ENCODE measurements at places on chromosomes 7 and 10. TPM values are rescaled to one million over a fixed set of nuclear protein-coding genes. Genes with fewer than 3 reads are reported as not detected.

DNA sequence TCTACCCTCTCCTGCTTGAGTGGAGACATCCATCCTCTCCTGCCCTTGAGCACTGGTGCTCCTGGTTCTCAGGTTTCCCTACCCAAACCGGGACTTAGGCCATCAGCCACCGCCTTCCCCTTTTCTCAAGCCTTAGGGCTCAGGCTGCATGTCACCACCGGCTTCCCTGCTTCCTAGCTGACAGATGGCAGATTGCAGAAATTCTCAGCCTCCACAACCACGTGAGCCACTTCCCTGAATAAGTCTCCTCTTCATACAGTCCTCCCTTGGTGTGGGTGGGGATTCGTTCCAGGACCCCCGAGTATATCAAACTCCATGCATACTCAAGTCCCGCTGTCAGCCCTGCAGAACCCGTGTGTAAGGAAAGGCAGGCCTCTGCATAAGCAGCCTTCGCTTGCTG is 203.5 kb upstream of the ZNF32 start:
- H3K27ac ChIP-seq, result no peak overlapping the region
- no peaks in the 10 kb centered on the region for H3K27me3 ChIP-seq
- H3K4me1 ChIP-seq, result peaks cover 11% of the 10 kb centered on the region
- no peak overlapping the region for H3K4me3 ChIP-seq

DNA sequence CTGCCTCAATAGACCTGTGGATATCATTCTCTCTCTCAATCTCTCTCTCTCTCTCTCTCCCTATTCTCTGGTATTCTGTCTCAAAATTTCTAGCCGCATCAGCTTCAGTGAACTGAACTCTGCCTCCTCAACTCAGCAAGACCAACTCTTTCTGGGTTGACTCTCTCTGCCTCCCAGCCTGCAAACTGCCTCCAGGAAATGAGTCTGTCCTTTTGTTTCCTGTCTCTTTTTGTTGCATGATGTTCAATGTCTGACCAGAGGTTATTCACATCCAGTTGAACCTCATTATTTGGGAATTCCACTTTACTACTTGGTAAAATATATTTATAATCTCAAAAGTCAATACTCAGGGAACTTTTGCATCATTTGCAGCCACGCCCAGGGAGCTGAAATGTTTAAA is 682.7 kb upstream of the FZD8 start:
- H3K4me1 ChIP-seq, result no peaks in the 10 kb centered on the region
- H3K36me3 ChIP-seq, result no peaks in the 10 kb centered on the region
- no peaks in the 10 kb centered on the region for H3K27me3 ChIP-seq
- no peak overlapping the region for H3K27ac ChIP-seq

Gene GFRA1
- total RNA-seq, result not detected

GRCh38 chr7:5539013-5539411 is 115.4 kb upstream of the TNRC18 start:
- DNase-seq, result no peak
- H3K36me3 ChIP-seq, result no peaks in the 10 kb centered on the region
- peaks cover 10% of the 10 kb centered on the region for H3K4me1 ChIP-seq
- no peak overlapping the region for H3K4me3 ChIP-seq

DNA sequence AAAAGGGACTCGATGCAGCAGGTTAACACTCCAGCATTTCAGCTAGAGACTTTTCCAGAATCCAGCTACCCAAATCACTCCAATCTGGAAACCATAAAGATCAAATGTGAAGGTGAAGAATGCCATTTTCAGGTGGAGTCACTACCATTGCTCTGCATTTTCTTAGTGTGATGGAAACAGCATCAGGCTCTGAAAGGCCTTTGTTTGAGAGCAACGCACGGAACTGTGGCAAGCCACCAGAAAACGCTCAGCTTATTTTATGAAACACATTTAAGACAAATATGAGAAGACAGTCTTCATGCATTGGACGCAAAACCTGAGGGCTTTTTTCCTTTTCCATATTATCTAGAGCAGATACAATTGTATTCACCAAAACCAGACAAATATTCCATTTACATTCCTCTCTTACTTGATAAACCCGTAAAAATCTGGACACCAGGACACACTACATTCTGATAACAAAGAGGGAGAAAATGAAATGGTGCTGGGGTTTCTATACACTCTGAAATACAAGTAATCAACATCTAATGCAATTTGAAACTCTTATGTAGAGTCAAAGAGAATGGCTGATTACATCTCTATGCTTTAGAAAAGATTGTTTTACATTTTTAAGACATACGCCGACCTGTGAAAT is 99.1 kb downstream of the NRP1 start:
- H3K27ac ChIP-seq, result peak overlapping the region; percentile 69
- DNase-seq, result no peak
- H3K4me1 ChIP-seq, result peaks cover 63% of the 10 kb centered on the region
- no peaks in the 10 kb centered on the region for H3K27me3 ChIP-seq
- H3K36me3 ChIP-seq, result no peaks in the 10 kb centered on the region
- H3K4me3 ChIP-seq, result no peak overlapping the region

GRCh38 chr10:114767986-114768821 is 53.4 kb upstream of the FHIP2A start:
- no peaks in the 10 kb centered on the region for H3K27me3 ChIP-seq
- no peak overlapping the region for H3K27ac ChIP-seq
- peaks cover 15% of the 10 kb centered on the region for H3K4me1 ChIP-seq
- DNase-seq, result no peak
- peak overlapping the region; percentile 57 for H3K4me3 ChIP-seq
- H3K36me3 ChIP-seq, result no peaks in the 10 kb centered on the region

Gene SFRP5
- 1.1 TPM for total RNA-seq

DNA sequence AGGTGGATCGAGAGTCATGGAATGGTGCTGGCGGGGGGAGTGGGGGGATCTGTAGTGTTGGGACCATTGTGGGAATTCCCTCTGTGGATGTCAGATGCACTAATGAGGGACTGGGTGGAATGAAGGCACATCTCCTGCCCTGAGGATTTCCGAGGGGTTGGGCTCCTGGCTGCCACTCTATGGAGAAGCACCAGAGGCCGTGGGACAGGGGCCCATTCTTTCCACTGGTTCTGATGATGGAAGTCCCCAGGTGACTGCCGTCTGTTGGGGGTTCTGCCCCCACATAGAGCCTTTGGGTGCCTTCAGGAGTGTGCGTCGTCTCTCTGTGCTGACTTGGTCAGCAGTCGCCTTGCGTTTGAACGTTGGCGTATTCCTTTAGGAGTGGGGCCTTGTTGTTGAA is 202.9 kb downstream of the GLRX3 start:
- H3K27ac ChIP-seq, result no peak overlapping the region
- no peaks in the 10 kb centered on the region for H3K4me1 ChIP-seq
- H3K27me3 ChIP-seq, result no peaks in the 10 kb centered on the region
- no peak overlapping the region for H3K4me3 ChIP-seq
- no peaks in the 10 kb centered on the region for H3K36me3 ChIP-seq

DNA sequence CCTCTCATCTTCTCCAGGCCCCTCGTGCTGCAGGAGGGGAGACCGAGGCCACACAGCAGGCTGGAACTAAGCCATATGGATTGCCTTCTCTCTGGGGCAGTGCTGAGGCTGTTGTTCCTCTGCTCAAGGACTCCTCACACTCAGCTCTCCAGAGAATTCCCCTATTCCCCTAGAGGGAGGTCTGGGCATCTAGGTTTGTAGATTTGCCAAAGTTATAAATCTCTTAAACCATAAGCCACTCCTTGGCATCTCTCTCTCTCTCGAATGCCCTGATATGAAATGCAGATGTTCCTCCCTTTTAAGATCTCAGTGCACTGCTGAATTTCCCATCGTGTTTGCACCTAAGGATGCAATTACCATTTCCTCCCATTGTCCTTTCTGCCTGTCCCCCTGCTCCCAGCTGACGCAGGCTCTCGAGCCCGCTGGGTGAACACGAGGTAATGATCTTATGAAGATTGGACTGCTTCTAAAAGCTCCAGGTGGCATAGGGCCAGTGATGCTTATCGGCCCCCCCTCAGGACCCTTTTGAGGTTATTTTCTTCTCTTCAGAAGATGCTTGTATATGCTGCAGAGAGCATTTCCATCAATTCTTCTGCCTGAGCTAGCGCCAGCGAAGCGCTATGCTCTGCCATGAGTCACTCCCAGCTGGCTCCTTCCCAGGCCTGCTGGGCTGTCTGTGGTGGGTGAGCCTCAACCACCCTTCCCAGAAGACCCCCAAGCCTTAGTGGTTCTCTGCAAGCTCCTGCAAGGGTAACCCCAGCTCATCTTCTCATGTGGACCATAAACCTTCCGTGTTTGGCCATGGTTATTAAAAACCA is 41.6 kb upstream of the AQP1 start:
- H3K4me1 ChIP-seq, result peaks cover 30% of the 10 kb centered on the region
- no peak overlapping the region for H3K27ac ChIP-seq
- H3K4me3 ChIP-seq, result no peak overlapping the region
- no peak for DNase-seq

DNA sequence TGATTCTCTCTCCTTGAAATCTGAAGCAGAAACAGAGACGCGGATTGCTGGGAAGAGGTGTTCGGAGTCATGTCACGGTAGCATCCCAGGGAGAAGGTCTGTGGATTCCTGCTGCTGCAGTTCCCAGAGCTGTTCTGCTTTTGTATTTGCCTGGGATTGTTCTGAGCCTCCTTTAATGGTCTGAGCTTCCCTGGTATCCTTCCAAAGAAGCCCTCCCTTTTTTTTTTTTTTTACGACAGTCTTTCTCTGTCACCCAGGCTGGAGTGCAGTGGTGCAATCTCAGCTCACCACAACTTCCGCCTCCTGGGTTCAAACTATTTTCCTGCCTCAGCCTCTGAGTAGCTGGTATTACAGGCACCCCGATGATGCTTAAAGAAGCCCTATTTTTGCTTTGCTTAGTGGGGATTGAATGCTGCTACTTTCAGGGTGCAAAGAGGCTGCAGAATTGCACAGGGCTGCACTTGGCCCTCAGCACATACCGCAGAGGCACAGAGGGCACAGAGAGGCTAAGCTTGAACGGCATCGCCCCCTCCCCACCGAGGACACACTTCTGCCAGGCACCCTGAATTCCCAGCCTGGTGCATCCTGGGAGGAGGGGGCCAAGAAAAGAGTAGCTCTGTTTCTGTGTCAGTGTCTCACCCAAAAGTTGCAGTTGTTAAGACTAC is 208.6 kb upstream of the GALNT17 start:
- no peaks in the 10 kb centered on the region for H3K27me3 ChIP-seq
- H3K36me3 ChIP-seq, result no peaks in the 10 kb centered on the region
- DNase-seq, result no peak
- H3K4me1 ChIP-seq, result no peaks in the 10 kb centered on the region

GRCh38 chr7:2008936-2009540 is 223.7 kb downstream of the MAD1L1 start:
- H3K27me3 ChIP-seq, result no peaks in the 10 kb centered on the region
- H3K36me3 ChIP-seq, result no peaks in the 10 kb centered on the region
- no peak overlapping the region for H3K4me3 ChIP-seq
- peak; percentile 30 for DNase-seq
- no peak overlapping the region for H3K27ac ChIP-seq

- no peak overlapping the region for H3K27ac ChIP-seq
- no peak for DNase-seq
- H3K36me3 ChIP-seq, result no peaks in the 10 kb centered on the region
- H3K4me1 ChIP-seq, result no peaks in the 10 kb centered on the region
Observed at GRCh38 chr7:147196481-147196880, 1079.9 kb downstream of the CNTNAP2 start.

Gene TMEM184A
- total RNA-seq, result 16.5 TPM

DNA sequence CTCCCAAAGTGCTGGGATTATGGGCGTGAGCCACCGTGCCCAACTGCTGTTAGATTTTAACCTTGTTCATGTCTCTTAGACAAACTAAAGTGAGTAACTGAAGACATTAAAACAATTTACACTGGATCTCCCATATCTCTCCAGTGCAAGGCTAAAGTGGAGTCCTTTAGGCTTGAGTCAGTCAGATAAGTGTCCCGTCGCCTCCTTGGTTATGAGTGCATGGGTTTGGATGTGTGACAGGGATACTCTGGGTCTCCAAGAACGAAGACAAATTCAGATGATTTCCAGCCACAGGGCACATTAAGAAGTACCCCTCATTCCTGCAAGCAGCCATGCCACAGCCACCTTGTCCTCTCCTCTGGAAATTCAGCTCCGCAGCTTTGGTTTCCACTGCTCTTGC is 66.1 kb upstream of the PDZD8 start:
- H3K4me1 ChIP-seq, result no peaks in the 10 kb centered on the region
- no peaks in the 10 kb centered on the region for H3K36me3 ChIP-seq
- H3K4me3 ChIP-seq, result no peak overlapping the region
- DNase-seq, result no peak
- H3K27me3 ChIP-seq, result no peaks in the 10 kb centered on the region
